ENCODE measurements at places on chromosomes 1 and 21.

- peak; percentile 49 for DNase-seq
Measured at GRCh38 chr1:108962681-108963051, 618 bp downstream of the CLCC1 start.

GRCh38 chr1:11930571-11931445, 3.7 kb upstream of the PLOD1 start:
- peak; percentile 20 for DNase-seq

DNA sequence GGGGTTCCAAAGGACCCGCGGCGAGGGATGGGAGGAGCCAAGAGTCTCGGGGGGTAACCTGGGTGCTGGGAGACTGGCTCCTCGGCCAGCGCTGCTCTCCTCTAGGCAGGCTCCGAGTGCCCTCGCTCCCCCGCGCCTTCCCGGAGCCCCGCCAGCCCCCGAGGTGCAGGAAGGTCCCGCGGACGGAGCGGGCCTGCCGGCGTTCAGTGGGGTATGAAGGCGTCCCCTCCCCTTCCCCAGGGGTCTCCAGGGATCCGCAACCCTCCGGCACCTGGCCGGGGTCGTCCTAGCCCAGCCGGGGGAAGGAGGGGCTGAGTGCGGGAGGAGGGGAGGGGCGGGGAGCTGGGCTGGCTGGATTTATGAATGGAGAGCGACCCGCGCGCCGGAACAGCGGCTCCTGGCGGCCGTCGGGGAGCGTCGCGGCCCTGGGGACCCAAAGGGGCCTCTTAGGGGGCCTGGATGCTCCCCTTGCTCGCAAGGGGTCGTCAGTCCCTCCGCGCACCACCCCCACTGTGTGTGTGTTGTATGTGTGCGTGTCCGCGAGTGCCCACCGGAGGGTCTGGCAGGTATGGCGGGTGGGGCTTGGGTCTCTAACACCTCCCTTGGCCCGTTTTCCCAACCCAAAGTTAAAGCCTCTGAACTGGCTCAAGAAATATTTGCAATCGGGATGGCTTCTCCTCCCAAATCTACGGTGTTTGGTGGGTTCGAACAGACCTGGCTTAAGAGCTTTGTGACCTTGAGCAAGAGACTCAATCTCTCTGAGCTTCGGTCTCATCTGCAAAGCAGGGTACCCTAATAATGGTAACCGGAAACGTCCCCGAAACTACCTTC, 642 bp downstream of the HCRTR1 start:
- peak; percentile 58 for DNase-seq

GRCh38 chr1:167169642-167170041, 51.0 kb upstream of the POU2F1 start:
- DNase-seq, result no peak

DNA sequence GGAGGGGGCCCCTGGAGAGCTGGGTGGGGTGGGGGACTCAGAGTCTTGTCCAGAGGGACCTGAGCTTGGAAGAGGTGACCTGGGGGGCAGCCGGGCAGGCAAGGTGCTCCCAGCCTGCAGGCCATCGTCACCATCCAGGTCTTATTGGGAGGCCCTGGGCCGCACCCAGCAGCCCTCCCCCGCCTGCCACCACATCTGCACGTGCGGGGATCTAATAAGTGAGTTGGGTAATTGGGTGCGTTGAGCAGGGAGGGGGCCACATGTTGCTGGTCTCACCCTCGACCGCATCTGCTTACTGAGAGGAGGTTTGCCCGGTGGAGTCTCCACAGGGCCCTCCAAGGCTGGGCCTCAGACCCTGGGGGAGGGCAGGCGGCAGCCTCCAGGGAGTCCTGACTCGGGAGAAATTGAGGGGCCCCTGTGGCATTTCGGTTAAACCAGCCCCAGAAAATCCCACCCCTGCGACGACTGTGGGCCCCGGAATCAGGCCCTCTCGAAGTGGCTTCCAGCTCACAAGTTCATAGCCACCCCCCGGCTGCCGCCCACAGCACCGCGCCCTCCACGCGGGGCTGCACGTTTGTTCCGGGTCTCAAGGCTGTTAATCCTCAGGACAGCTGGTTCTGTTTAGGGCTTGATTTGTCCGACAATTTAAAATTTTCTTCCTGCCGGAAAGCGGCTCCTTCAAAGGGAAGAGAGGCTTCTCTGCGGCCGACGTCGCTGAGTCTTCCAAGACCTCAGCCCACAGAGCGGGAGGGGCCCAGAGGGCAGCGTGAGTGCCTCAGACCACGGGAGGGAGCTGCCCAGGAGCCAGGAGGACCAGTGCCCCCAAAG, 14.7 kb upstream of the COL6A2 start:
- DNase-seq, result no peak

- DNase-seq, result no peak
Measured at GRCh38 chr1:54502342-54502741, 45.7 kb upstream of the ACOT11 start.
